Inflammatory macrophage (primary cell): ENCODE measurements at places on chromosomes 13 and 19.

- DNase-seq: no peak
These were observed 495 bp downstream of the DCLK1 start for GRCh38 chr13:36130552-36131221.

DNA sequence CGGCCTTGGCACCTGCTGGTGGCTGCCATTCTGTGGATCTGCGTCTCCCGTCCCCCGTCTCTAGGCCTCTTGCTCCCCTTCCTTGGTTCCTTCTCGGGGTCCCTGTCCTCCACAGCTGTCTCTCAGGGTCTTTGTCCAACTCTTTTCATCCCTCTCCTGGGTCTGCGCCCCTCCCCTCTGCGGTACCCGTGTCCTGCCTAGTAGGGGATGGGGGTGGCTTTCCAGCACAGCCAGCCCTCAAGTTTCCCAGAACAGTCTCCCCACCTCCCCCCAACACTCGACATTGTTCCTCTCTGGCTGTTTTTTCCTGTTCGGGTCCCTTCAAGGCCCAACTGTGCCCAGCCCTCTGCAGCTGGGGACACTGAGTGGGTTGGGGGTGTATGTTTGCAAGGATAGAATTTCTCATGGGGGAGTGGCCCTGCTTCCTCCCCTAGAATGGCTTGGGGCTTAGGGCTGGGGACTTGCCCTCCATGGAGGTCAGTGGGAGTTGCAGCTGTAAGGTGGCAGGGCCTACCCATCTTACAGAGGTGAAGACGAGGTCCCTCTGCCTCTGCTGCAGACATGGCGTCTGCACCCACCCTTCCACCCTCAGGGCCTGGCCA, 762 bp upstream of the ADM5 start:
- DNase-seq: no peak

- DNase-seq: peak; percentile 57
These were observed 15.1 kb downstream of the LILRA5 start for GRCh38 chr19:54297759-54298305.

DNA sequence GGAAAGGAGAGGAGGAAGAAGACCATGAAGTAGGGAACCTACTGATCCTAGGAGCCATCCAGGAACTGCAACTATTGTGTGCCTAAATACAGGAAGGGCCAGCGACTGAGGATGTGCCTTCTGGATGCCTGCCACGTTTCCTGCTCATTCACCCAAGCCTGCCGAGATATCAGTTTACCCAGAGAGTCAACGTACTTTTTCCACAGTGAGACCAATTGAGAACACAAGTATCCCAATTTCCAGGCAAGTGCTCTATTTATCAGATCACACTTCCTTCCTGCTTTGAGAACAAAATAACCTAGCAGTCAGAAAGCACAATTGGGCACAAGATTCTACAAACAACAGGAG, 122.4 kb downstream of the AKAP11 start:
- DNase-seq: no peak

DNA sequence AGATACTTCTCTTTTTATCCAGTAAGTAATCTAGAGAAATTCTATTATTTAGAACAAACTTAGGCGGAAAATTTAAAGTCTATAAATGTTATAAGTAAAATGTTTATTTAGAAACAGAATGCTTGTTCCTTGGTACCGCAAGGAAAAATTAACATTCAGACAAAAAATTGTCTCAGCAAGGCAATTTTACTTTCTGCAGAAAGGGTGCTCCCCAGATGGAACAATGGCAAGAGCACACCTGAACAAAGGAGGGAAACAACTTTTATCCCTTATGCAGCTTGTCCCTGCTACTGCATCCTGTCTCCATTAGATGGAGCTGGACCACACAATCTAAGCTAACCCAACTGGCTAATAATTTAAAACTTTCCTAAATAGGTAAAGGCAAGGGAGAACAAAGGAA, 6.5 kb upstream of the ZNF708 start:
- no peak for DNase-seq

- no peak for DNase-seq
These were observed 396.8 kb downstream of the EFNB2 start for GRCh38 chr13:106138620-106139019.

DNA sequence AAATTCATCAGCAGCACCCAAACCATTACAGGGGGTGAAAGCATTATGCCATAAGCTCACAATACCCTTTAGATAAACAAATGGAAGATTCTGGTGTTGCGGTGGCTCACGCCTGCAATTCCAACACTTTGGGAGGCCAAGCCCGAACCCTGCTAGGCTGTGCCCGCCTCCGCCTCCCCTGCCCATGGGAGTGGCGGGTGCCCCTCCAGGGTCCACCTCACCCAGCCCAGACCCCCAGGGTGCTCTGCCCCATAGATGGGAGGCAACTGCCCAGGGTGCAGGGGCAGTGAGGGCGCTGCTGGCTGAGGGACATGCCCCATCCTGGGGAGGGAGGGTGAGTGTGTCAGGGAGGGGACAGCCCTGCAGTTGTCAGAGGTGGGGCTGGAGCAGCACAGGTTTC, 10.0 kb upstream of the SIGLECL1 start:
- no peak for DNase-seq

- no peak for DNase-seq
These were observed 243.7 kb downstream of the DNAJC15 start for GRCh38 chr13:43266936-43267615.

DNA sequence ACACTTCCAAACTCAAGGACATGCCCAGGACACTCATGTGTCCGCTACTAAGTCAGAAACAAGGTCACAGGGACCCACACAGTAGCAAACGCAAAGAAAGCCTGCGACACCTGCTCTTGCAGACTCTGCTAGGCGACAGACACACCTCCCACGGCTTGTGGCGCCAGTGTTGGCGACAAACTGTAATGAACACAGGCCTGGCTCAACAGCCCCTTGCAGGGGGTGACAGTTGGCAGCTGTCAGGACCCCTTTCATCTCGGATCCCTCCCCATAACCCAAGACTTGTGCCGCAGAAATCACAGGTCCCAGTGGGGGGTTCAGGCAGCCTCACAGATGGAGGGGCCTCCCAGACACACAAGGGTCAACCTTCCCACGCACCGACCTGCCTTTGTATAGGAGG, 364 bp downstream of the CKM start:
- no peak for DNase-seq

- DNase-seq: no peak
These were observed 71.8 kb downstream of the GADD45B start for GRCh38 chr19:2547721-2548120.

- DNase-seq: no peak
These were observed 272.6 kb upstream of the SOX21 start for GRCh38 chr13:94984958-94985357.

GRCh38 chr19:32350471-32350865, 5.1 kb downstream of the ZNF507 start:
- DNase-seq: no peak
